ENCODE measurements at places on chromosomes 7 and 10.

DNA sequence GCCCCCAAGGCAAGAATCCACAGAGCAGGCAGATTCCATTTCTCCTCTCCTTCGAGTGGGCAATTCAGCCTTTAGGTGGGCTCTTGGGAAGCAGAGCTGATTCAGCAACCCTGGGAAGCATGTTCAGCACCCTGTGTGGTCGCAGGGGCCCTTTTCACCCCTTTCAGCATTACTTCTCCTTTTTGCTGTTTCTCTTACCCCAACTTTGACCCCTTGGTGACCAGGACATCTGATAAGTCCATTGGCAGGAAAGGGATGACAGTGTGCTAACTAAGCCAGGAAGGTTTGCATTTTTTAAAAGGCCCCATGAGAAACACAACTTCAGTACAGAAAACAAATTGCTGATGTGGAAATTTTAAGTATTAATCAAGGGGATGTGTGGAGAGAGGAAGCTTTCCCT lies 283.7 kb upstream of the NRP1 start:
- no peak for DNase-seq

DNA sequence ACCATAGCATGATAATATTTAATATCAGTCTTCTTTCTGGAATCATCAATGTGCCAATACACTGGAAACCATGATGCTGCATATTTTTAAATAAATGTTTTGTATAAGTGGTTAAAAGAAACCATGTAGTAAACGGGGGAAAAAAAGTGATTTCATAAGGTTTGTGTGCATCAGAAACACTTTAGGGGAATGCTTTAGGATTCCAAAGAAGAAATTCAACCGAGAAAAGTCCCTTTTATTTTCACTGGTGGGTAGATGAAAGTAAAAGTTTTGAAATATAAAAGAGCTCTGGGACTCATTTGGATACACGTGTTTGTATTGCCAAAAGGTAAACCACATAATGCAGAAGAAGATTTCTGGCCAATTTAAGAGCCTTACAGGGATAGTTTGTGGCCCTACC lies 11.9 kb upstream of the MACC1 start:
- DNase-seq, result no peak

DNA sequence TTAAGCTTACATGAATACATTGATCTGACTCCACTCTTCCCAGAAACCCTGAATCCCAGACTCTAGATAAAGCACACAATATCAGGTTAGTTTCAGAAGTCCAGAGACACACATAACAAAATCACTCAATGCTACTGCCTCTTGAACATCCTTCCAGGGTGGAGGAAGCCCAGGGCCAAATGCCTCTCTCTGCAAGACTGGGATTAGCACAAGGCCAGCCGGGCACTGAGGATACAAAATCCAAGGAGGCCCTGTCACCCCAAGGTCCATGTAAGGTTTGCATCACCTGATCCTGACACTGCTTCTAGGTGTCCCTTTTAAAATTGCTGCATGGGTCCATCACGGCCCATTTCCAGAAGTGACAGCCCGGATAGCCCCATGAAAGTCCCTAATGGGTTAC lies 2.6 kb upstream of the PLXNA4 start:
- no peak for DNase-seq

DNA sequence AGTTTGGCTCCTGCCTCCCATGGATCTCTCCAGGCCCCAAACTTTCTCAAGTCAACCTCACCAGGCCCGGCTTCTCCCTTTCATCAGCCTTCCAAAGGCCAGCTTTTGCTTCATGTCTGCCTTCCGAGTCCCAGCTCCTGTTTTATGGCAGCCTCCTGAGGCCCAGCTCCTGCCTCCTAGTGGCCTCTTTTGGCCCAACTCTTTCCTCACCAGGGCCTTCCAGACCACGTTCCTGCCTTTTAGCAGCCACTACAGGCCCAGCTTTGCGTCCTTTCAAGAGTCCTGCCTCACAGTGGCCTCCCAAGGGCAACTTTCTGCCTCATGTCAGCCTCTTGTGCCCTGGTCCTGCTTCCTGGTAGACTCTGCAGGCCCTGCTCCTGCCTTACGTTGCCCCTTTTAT lies 15.3 kb upstream of the TMEM248 start:
- DNase-seq, result peak; percentile 63

DNA sequence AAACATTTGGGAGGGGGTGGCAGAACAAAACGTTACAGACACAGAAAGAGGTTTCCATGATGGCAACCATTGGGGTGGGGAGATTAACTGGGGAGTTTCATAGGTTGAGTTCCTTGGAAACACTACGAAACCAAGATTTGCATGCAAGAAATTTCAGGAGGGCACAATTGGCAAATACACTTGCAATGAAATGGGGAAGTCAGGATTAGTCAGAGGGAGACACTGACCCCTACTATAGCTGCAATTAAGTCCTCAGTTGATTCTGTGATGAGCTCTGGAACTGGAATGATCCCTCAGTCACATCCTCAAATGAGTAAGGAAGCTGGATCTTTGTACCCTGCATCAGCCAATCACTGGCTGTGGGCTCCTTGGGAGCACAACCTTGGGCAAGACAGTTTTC lies 22.1 kb downstream of the CPEB3 start:
- DNase-seq, result no peak

DNA sequence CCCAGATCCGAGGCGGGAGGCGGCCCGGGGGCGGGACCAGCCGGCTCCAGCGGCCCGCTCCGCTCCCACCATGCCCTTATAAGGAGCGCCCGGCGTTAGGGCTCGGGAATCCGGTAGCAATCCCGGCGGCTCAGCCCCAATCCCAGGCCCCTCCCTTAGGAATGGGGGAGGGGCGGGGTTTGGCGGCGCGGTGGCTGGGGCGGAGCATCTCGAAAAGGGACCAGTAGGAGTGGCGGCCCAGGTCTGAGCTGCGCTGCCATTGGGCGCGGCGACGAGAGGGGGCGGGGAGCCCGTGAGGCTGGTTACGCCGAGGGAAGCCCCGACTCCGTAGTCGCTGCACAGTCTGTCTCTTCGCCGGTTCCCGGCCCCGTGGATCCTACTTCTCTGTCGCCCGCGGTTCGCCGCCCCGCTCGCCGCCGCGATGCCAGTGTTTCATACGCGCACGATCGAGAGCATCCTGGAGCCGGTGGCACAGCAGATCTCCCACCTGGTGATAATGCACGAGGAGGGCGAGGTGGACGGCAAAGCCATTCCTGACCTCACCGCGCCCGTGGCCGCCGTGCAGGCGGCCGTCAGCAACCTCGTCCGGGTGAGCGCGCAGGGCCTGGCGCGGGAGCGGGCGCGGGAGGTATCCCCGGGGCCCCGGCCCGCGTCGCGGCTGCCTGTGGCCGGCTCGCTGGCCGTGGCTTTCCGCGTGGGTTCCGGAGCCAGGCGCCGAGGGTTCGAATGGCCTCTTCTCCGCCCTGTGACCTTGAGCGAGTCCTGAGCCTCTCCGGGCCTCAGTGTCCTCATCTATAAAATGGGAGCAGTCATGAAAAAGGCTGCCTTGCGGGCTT lies at the start of gene VCL:
TSS of gene VCL (plus strand) at position 330 of the 836 bp plus-strand sequence. CDS start at position 422, 92 bp downstream.
- DNase-seq, result peak; percentile 83

DNA sequence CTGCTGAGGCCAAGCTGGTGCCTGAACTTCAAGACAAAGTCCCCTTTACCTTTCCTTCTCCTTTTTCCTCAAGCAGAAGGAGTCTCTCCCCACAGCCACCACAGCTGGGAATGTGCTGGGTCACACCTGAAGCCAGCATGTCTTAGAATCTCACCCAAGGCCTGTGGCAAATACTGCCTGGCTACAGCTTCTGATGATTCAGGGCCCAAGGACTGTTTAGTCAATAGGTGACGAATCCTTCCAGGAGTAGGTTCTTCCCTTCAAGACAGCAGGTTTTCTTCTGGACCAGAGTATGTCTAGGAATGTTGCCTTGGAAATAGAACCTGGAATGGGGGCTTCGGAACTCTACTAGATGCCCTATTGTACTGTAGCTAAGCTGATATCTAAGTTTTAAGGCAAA lies 374.6 kb downstream of the KIF20B start:
- DNase-seq, result no peak
